ENCODE measurements at places on chromosomes 11 and 22.

GRCh38 chr11:43382614-43383013, 23.9 kb downstream of the TTC17 start:
- no peak for DNase-seq

DNA sequence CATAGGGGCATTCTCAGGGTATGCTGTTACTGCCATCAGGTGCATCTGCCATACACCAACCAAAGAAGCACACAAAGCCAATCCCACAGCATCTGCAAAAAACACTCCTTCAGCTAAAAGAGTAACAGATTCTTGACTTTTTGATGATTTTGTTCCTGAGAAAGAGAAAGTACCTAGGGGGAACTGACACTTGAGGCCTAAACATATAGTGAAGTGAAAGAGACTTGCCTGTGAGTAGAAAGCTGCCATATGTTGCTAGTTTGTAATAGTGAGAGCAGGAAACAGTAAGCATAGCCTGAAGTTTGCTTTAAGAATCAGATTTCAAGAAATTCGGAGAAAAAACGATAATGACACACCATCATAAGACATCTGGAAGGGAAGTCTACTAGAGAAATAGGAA, 97.9 kb upstream of the CTSC start:
- no peak for DNase-seq

DNA sequence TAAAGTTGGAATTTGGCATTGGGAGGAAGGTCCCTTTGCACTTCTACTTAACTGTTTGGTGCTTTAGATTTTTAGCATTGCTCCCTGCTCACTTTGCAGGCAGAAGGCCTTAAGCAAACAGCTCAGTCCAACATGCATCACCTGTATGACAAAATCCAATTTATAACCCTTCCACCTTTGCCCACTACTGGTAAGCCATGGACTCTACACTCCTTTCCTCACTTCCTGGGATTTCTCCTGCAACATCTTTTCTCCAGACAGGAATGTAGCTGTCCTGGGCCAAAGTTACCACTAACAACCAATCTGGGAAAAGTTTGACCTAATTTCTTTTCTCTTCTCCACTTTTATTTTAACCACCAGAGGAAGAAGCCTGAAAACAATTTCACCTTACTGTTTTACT, 1.8 kb upstream of the OR2D2 start:
- DNase-seq: no peak

- DNase-seq: no peak
Observed at GRCh38 chr11:78555592-78555991, 19.1 kb downstream of the NARS2 start.

GRCh38 chr11:126115816-126116331, 53.2 kb upstream of the CDON start:
- DNase-seq: no peak

GRCh38 chr22:25966448-25966913, 202.8 kb upstream of the SEZ6L start:
- no peak for DNase-seq

GRCh38 chr11:117876341-117877119, at the start of gene FXYD6:
TSS of gene FXYD6 (minus strand) at chr11:117876658. CDS start at chr11:117842776, 33,882 bp downstream.
- no peak for DNase-seq

- DNase-seq: no peak
Observed at GRCh38 chr11:127789927-127790326, 789.4 kb upstream of the KIRREL3 start.

DNA sequence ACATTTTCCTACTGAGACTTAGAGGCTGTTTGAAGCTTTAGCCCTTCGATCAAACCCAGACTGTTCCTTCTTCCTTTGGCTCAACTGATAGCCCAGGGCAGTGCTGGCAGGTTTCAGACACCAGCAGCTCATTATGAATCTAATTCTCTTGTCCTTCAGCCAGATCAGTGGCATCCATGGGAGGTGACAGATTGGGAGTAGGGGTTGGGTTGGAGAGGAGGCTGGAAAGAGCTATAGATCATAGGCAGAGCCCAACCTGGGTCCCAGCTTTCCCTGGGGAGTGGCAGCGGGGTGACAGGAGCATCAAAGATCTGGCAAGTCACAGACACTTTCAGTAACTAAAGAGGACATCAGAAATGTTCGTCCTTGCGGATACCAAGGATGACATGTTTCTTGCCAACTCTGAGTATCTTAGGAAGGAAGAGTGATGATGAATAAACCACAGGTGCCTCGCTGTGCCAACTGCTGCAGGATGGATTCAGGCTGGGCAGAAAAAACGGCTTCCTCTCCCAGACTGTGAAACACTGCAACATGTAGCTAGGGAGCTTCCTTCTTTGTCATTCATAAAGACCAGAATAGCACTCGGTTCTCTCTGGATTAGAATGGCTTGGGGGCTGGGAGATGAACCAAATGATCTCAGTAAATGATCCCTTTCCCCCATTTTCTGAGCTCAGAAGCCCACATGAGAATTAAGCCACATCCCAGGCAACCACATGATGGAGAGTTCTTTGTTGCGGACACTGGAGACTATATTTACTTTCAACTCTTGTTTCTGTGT, 19.1 kb downstream of the ABCC8 start:
- DNase-seq: no peak

- DNase-seq: no peak
Observed at GRCh38 chr11:8357891-8358566, 94.4 kb upstream of the LMO1 start.

GRCh38 chr11:93432247-93432646, 101.7 kb downstream of the DEUP1 start:
- no peak for DNase-seq

GRCh38 chr22:47450876-47451475, 688.5 kb downstream of the TBC1D22A start:
- no peak for DNase-seq

- no peak for DNase-seq
Observed at GRCh38 chr22:49393526-49393925, 434.1 kb downstream of the BRD1 start.

GRCh38 chr22:46925818-46926217, 163.4 kb downstream of the TBC1D22A start:
- no peak for DNase-seq

DNA sequence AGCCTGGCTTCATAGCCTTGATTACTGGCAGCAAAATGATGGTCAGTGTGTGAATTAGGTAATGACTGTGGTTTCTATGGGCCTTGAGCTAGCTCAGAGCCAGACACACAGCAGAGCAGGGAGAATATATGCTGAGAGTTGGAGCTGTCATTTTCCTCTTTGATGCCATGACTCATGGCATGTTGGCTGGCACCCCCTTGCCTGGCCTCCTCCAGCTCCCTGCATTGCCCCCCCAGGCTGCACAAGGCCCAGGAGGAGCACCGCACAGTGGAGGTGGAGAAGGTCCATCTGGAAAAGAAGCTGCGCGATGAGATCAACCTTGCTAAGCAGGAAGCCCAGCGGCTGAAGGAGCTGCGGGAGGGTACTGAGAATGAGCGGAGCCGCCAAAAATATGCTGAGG, 20.3 kb upstream of the RRM1 start:
- no peak for DNase-seq
